Activated CD4-positive, alpha-beta T cell treated with anti-CD3 and anti-CD28 coated beads for 36 hours (primary cell): ENCODE measurements at places on chromosomes 2 and 18.

- no peaks in the 10 kb centered on the region for H3K4me1 ChIP-seq
- H3K27ac ChIP-seq: no peak overlapping the region
- DNase-seq: no peak
- H3K36me3 ChIP-seq: no peaks in the 10 kb centered on the region
- H3K27me3 ChIP-seq: peaks cover 2% of the 10 kb centered on the region
Observed at GRCh38 chr2:170461889-170462288, 253.2 kb upstream of the SP5 start.

DNA sequence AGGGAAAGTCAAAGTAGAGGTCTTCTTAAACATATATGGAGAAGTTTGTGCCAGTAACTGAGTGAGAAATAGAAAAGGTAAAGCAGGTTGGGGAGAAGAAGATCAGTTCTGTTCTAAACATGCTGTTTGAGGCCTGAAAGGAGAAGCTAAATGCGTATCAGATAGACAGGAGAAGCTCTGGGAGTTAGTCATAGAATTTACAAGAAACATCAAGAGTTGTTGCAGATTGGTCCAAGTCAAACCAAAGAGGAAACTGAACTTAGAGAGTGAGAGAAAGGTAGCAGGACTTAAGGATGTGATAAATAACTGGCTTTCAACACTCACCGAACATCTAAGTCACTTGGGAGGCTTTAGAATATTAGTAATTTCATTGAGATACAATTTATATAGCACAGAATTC lies 29.2 kb upstream of the CERS6 start:
- H3K4me1 ChIP-seq: peaks cover 37% of the 10 kb centered on the region
- no peak overlapping the region for H3K27ac ChIP-seq
- no peak overlapping the region for H3K4me3 ChIP-seq
- DNase-seq: no peak

- H3K4me3 ChIP-seq: no peak overlapping the region
- no peak for DNase-seq
- H3K27me3 ChIP-seq: no peaks in the 10 kb centered on the region
- H3K36me3 ChIP-seq: no peaks in the 10 kb centered on the region
- peak overlapping the region; percentile 51 for H3K27ac ChIP-seq
Observed at GRCh38 chr2:65062843-65063825, 6.9 kb downstream of the CEP68 start.

- H3K4me3 ChIP-seq: no peak overlapping the region
- H3K4me1 ChIP-seq: peaks cover 11% of the 10 kb centered on the region
- no peak overlapping the region for H3K27ac ChIP-seq
- DNase-seq: peak; percentile 91
- no peaks in the 10 kb centered on the region for H3K36me3 ChIP-seq
- no peaks in the 10 kb centered on the region for H3K27me3 ChIP-seq
Observed at GRCh38 chr2:30711646-30712085, 95.6 kb downstream of the CAPN13 start.

DNA sequence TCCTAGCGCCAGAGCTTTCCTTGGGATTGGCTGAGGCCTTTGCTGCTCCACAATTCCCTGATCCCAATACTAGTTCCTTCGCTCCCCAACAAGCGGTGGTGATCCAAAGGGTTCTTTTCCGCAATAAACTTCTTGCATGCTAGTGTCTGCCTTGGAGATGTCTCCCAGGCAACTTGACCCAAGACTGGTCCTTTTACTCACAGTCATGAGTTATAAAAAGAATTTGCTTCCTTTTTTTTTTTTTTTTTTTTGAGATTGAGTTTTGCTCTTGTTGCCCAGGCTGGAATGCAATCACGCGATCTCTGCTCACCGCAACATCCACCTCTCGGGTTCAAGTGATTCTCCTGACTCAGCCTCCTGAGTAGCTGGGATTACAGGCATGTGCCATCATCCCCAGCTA lies 89.8 kb upstream of the SP3 start:
- peaks cover 5% of the 10 kb centered on the region for H3K27me3 ChIP-seq
- H3K4me3 ChIP-seq: no peak overlapping the region
- peaks cover 5% of the 10 kb centered on the region for H3K36me3 ChIP-seq
- no peak overlapping the region for H3K27ac ChIP-seq

DNA sequence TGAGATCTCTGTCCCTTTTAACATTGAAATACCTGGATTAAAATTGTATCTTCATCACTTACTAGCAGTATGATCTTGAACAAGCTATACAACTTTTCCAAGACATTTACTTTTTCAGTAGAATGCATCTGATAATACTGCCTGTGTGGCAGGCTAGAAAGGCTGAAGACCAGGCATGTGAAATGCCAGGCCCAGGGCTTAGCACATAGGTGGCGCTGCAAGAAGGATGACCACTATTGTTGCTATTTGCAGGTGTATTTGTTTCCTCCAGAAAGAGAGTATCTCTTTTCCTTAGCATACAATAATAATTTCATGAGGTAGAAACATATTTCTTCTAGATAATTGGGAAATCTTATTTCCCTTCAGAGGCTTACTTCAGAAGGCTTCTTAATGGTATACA lies 331.3 kb downstream of the THSD7B start:
- H3K4me3 ChIP-seq: no peak overlapping the region
- no peak overlapping the region for H3K27ac ChIP-seq
- no peaks in the 10 kb centered on the region for H3K4me1 ChIP-seq
- H3K27me3 ChIP-seq: peaks cover 4% of the 10 kb centered on the region

GRCh38 chr18:5630057-5630899 lies 86.5 kb upstream of the EPB41L3 start:
- no peaks in the 10 kb centered on the region for H3K36me3 ChIP-seq
- H3K4me3 ChIP-seq: peak overlapping the region; percentile 69
- peak; percentile 78 for DNase-seq
- H3K27me3 ChIP-seq: peaks cover 31% of the 10 kb centered on the region
- peaks cover 4% of the 10 kb centered on the region for H3K4me1 ChIP-seq

GRCh38 chr2:127004893-127005600 lies 101.9 kb downstream of the BIN1 start:
- H3K27ac ChIP-seq: no peak overlapping the region
- no peak for DNase-seq
- H3K27me3 ChIP-seq: peaks cover 9% of the 10 kb centered on the region
- H3K4me1 ChIP-seq: no peaks in the 10 kb centered on the region

DNA sequence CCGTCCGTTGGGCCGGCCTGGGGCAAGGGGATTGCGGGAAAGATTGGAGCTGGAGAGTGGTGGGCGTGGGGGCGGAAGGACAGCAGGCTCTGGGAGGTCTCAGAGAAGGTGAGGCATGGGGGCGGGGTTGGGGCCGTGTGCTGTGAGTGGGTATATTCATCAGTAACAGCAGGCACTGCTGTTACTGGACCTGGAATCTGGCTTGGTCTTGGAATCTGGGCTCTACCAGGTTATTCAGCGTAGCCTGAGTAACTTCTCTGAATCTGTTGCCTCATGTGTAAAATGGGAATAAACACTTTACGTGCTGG lies 435 bp downstream of the RNF181 start:
- peaks cover 12% of the 10 kb centered on the region for H3K36me3 ChIP-seq
- peak; percentile 58 for DNase-seq
- peak overlapping the region; percentile 100 for H3K4me3 ChIP-seq

DNA sequence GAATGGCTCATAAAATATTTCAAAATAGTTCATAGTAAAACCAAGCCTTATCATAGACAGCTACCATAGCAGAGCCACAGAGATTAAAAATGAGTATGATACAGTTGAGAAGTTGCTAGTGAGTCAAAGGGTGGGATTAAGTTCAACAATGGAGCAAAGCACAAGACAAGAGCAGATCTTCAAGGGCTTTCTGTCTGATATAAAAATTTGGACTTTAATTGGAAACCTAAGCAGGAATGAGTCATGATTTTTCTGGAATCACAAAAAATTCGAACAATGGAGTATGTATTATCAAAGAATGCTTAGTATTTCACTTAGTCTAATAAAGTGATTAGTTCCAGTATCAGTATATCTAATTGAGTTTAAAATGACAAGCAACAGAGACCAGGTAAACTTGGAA lies 487.3 kb upstream of the NETO1 start:
- H3K27ac ChIP-seq: no peak overlapping the region
- no peak for DNase-seq
- H3K36me3 ChIP-seq: no peaks in the 10 kb centered on the region
- no peaks in the 10 kb centered on the region for H3K4me1 ChIP-seq
- H3K27me3 ChIP-seq: no peaks in the 10 kb centered on the region

DNA sequence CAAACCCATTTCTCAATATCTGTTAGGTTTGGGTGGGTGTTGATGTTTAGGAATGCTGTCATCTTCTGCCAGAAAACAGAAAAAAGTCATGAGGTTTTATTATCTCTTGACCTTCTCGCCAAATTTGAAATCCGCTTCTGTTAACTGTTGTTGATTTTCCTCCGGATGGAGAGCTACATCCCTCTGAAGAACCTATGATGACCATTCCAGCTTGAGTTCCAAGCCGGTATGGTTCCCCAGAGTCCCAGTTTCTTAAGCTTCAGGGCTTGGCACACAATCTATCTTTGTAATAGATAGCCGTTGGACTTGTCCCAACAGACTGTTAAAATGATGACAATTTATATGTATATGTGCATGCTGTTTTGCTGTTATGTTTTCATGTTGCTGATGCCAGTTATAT lies 1201.0 kb downstream of the LRP1B start:
- no peaks in the 10 kb centered on the region for H3K27me3 ChIP-seq
- DNase-seq: no peak
- no peaks in the 10 kb centered on the region for H3K4me1 ChIP-seq
- H3K4me3 ChIP-seq: no peak overlapping the region
- no peaks in the 10 kb centered on the region for H3K36me3 ChIP-seq

DNA sequence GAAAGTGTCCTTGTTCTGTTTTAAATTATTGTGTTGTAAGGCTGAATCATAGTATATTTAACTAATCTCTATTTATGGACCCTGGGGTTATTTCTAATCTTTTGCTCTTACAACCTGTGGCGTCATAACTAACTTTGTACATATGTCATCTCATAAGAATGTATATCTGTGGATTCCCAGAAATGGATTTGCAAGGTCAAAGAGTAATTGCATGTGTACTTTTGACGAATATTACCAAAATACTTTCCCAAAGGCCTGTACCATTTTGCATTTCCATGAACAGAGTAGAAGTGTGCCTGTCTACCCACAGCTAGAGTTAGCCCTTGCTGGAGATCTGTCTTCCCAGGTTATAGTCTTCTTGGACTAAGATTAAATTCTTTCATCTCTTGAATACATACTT lies 42.8 kb downstream of the SEMA4F start:
- no peaks in the 10 kb centered on the region for H3K27me3 ChIP-seq
- no peak overlapping the region for H3K4me3 ChIP-seq
- peaks cover 3% of the 10 kb centered on the region for H3K36me3 ChIP-seq

GRCh38 chr2:143946436-143947391 lies 573.2 kb downstream of the ZEB2 start:
- H3K4me3 ChIP-seq: no peak overlapping the region
- H3K36me3 ChIP-seq: peaks cover 6% of the 10 kb centered on the region
- no peak overlapping the region for H3K27ac ChIP-seq
- H3K27me3 ChIP-seq: no peaks in the 10 kb centered on the region
- no peak for DNase-seq

DNA sequence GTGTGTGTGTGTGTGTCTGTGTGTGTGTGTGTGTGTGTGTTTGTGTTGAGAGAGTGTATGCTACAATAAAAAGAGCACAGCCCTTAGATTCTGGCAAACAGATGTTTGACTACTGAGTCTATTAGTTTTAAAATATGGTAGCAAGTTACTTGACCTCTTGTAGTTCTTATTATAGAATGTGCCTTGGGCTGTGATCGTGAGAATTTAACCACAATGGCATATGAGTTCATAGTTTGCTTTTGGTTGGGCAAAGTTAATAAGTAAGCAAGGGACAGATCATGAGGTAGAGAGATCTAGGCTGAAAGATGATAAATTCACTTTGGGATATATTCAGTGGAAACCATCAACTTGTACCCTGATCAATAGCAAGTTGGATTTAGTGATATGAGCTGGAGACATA lies 334.3 kb upstream of the VWC2L start:
- no peaks in the 10 kb centered on the region for H3K4me1 ChIP-seq
- no peak for DNase-seq
- no peaks in the 10 kb centered on the region for H3K27me3 ChIP-seq
- no peak overlapping the region for H3K27ac ChIP-seq

GRCh38 chr18:76431437-76432273 lies 63.4 kb downstream of the ZNF516 start:
- peaks cover 7% of the 10 kb centered on the region for H3K36me3 ChIP-seq
- DNase-seq: no peak
- no peaks in the 10 kb centered on the region for H3K27me3 ChIP-seq
- H3K4me1 ChIP-seq: no peaks in the 10 kb centered on the region
- no peak overlapping the region for H3K4me3 ChIP-seq
- no peak overlapping the region for H3K27ac ChIP-seq

- H3K4me3 ChIP-seq: no peak overlapping the region
- H3K4me1 ChIP-seq: no peaks in the 10 kb centered on the region
- no peaks in the 10 kb centered on the region for H3K27me3 ChIP-seq
- peak; percentile 84 for DNase-seq
- no peak overlapping the region for H3K27ac ChIP-seq
Observed at GRCh38 chr2:38947241-38948239, 57.9 kb downstream of the ARHGEF33 start.

DNA sequence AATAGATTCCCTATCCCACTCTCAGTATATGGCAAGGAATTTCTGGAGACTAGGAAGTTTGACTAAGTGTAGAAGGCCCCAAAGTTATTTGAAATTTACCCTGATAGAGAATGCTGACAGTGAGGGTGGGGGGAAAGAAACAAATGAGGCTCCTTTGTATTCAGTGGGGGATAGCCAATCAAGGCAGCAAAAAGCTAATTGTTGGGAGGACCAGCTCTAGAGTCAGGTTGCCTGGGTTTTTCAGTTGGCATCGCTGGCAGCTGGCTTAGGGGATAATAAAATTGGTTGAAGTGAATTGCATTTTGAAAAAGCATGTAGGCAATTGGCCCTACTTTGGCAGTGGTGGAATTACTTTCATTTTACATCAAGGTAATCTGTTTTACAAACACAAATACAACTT lies 79.4 kb upstream of the STAM2 start:
- no peaks in the 10 kb centered on the region for H3K4me1 ChIP-seq
- H3K36me3 ChIP-seq: no peaks in the 10 kb centered on the region
- H3K4me3 ChIP-seq: no peak overlapping the region

DNA sequence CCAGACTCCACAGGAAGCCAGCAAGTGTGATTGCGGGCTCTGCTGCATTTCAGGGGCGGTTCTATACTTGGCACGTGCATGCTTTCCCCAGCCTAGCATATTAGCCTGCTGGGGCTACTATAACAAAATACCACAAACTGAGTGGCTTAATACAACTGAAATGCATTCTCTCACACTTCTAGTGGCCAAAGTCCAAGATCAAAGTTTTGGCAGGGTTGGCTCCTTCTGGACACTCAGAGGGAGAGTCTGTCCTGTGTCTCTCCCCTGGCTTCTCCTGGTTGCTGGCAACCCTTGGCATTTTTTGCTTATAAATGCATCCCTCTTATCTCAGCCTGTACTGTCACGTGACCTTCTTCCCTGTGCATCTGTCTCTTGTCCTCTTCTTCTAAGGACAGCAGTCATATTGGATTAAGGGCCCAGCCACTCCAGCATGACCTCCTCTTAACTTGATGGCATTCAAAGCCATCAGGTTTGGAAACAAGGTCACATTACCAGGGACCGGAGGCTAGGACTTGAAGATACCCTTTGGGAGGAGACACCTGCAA lies 138.7 kb downstream of the RNF152 start:
- no peak overlapping the region for H3K27ac ChIP-seq
- no peaks in the 10 kb centered on the region for H3K36me3 ChIP-seq
- no peaks in the 10 kb centered on the region for H3K4me1 ChIP-seq
- no peak overlapping the region for H3K4me3 ChIP-seq
- DNase-seq: no peak

- DNase-seq: no peak
- H3K27me3 ChIP-seq: peaks cover 4% of the 10 kb centered on the region
Observed at GRCh38 chr2:182897137-182897536, 30.7 kb upstream of the FRZB start.

- no peaks in the 10 kb centered on the region for H3K27me3 ChIP-seq
- DNase-seq: no peak
- H3K36me3 ChIP-seq: no peaks in the 10 kb centered on the region
Observed at GRCh38 chr2:84755096-84755495, 125.8 kb downstream of the TRABD2A start.
